ENCODE measurements at places on chromosomes 1 and 21. TPM values are rescaled to one million over a fixed set of nuclear protein-coding genes. Genes with fewer than 3 reads are reported as not detected.

Gene MAN1C1
- 5.0 TPM for total RNA-seq

Gene PGLYRP4
- not detected for total RNA-seq

GRCh38 chr1:227092069-227092468 is 152.0 kb downstream of the COQ8A start:
- DNase-seq: no peak

DNA sequence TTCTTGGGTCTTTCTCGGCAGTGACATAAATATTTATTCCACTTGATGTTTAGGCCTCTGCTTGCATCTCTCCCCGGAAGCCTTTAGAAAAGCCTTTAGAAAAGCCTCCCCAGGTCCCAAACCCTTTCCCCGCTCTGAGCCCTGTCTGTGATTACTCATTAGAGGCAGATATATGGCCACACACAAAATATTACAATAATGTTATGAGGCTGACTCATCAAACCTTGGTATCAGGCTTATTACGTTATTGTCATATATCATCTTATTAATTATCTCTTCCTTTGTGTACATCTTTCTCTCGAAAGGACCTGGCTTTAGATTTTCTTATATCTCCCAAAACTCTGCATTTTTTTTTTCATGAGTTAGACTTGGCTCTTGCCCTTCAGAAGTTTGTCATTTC is 69.5 kb downstream of the FGGY start:
- no peak for DNase-seq

GRCh38 chr1:41540886-41541591 is 56.6 kb upstream of the EDN2 start:
- peak; percentile 7 for DNase-seq

- no peak for DNase-seq
Measured at GRCh38 chr1:52554756-52555155, 1.9 kb upstream of the TUT4 start.

DNA sequence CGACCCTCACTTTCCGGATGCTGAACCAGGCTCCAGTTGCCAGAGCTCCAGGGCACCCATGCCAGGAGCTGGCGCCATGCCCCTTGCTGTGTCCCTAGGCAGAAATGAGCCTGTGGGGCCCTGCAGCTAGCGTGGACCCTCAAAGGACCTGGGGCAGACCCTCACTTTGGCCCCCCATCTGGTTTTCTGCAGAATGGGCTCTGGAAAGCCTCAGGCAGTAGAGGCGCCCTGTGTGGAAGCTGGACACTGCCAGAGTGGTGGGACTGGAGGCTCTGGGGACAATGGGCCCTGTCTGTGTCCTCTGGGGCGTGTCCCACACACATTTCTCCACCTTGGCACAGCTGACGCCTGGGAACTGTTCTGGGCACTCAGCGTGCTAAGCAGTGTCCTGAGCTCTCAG is 6.3 kb upstream of the AURKAIP1 start:
- no peak for DNase-seq

DNA sequence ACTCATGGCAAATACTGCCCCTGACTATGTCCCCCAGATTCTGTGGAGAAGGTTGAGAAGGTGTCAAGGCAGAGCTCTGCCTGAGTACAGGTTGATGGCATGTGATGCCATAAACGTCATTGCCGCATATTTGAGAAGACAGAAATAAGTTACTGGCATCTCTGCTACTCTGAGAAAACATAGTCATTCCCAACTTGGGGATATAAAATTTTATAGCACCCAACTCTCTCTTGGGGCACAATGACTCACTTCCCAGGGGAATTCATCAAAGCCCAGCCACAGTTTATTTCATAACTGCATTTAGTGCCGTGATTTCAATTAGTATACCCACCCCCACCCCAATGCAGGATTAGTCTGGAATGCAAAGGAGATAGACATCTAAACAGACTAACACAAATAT is 101.9 kb upstream of the TNR start:
- DNase-seq: no peak
